Kidney (tissue), 22 donors: ENCODE measurements at places on chromosomes 12 and 14. TPM values are rescaled to one million over a fixed set of nuclear protein-coding genes. Genes with fewer than 3 reads are reported as not detected.

Gene MYH6
- 0.03 TPM for total RNA-seq

Gene VRTN
- total RNA-seq, result not detected

Gene MBD6
- total RNA-seq, result 118 TPM

Gene LIN52
- 8.5 TPM for total RNA-seq

Gene SLC38A4
- 0.66 TPM for total RNA-seq

Gene TAS2R9
- not detected for total RNA-seq

GRCh38 chr12:67674417-67674816 lies 25.9 kb downstream of the DYRK2 start:
- no peak for DNase-seq
- H3K36me3 ChIP-seq, result no peaks in the 10 kb centered on the region
- no peak overlapping the region for H3K27ac ChIP-seq
- no peaks in the 10 kb centered on the region for H3K4me1 ChIP-seq
- no peaks in the 10 kb centered on the region for H3K27me3 ChIP-seq

GRCh38 chr14:89351516-89352404 lies 65.3 kb downstream of the FOXN3 start:
- no peak overlapping the region for H3K4me3 ChIP-seq
- DNase-seq, result no peak
- H3K36me3 ChIP-seq, result no peaks in the 10 kb centered on the region
- peaks cover 6% of the 10 kb centered on the region for H3K4me1 ChIP-seq

DNA sequence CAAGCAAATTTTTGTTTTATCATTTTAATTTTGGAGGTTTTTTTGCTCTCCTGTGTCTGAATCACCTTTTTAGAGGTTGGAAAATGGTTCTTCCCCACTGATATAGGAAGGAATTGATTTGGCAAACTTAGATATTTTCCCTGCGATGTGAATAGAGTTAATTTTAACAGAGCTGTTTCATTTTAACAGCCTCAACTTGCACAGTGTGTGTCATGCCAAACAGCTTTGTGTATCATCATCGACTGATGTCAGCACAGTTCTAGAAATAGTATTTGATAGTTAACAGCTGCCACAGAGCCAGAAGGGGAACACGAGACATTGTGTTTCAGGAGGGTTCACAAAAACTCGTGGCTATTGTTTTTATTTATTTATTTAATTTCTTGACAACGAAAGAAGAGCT lies 243.1 kb upstream of the FOXN3 start:
- H3K27me3 ChIP-seq, result no peaks in the 10 kb centered on the region
- no peaks in the 10 kb centered on the region for H3K4me1 ChIP-seq
- no peak overlapping the region for H3K27ac ChIP-seq

GRCh38 chr14:98368221-98368620 lies 903.8 kb downstream of the BCL11B start:
- no peaks in the 10 kb centered on the region for H3K27me3 ChIP-seq
- DNase-seq, result no peak
- no peak overlapping the region for H3K4me3 ChIP-seq
- no peaks in the 10 kb centered on the region for H3K36me3 ChIP-seq
- no peaks in the 10 kb centered on the region for H3K4me1 ChIP-seq

GRCh38 chr12:5442251-5443006 lies 10.5 kb downstream of the NTF3 start:
- no peak for DNase-seq
- no peak overlapping the region for H3K27ac ChIP-seq
- no peak overlapping the region for H3K4me3 ChIP-seq
- H3K27me3 ChIP-seq, result no peaks in the 10 kb centered on the region

DNA sequence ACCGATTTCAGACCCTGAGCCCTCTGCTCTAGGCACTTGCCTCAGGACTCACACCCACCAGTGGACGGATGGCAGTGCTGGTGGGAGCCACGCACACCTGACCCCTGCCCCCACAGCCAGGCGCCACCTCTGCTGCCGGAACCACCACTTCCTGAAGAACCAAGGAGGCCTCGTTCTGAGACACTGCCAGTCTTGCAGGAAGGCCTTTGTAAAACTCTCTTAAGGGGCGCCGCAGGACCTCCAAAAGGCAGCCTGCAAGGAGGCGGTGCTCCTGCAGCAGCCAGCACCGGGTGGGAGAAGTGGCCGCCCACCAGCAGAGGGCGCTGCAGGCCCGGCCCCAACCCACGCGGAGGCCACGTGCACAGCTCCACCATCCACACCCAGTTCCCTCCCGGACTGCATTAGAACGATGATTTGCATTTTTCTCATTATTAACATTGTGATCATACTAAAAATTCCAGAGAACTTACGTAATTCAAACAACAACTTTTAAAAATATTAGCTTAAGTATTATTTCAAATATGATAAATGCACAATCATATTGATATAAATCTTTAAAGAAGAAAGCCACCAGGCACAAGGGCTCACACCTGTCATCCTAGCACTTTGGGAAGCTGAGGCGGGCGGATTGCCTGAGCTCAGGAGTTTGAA lies 12.8 kb downstream of the STX2 start:
- H3K36me3 ChIP-seq, result peaks cover 3% of the 10 kb centered on the region
- no peak overlapping the region for H3K27ac ChIP-seq
- peak; percentile 21 for DNase-seq
- H3K4me3 ChIP-seq, result no peak overlapping the region

DNA sequence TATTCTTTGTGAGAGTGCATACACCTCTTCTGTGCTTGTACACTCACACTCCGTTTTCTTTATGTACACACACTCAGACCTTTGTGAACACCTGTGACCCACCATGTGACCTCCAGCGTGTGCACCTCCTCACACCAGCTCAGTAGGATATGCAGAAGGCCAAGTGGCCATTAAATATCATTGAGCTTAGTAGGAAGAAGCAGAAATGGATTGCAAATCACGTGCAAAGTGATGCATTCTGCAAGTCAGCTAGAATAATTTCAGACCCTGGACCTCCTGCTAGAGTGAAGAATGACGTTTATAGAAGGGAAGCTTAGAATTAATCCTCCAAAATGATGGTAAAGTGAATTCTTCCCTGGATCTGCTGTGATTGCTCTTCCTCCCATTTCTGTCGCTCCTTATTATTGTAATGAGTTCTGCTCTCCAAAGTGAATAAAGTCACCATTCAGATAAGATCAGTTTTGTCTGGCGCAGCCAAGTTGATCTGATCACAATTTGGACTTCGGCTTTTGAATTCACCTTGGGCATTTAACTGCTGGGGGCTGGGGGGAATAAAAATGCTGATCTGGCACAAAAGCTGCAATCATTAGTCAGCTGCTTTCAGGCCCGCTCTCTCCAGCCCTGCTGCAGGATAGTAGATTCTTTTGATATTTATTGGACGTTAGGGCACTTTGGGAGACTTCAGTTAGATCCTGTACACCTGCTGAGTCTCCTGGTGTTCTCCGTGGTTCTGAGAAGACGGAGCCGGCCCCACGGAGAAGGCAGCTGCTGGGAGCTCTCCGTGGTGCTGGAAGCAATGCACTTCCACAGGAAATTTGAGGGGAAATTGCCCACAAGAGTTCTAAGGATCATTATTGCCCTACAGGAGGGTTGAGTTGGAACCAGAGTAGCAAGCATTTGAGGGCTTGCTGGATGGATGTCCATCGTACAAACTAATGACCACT lies 12.4 kb upstream of the NRXN3 start:
- H3K4me3 ChIP-seq, result no peak overlapping the region
- H3K27ac ChIP-seq, result no peak overlapping the region
- no peaks in the 10 kb centered on the region for H3K36me3 ChIP-seq
- peak; percentile 76 for DNase-seq
- no peaks in the 10 kb centered on the region for H3K4me1 ChIP-seq

GRCh38 chr12:29547864-29548263 lies 50.4 kb upstream of the OVCH1 start:
- no peaks in the 10 kb centered on the region for H3K27me3 ChIP-seq
- H3K4me3 ChIP-seq, result no peak overlapping the region
- H3K36me3 ChIP-seq, result no peaks in the 10 kb centered on the region
- H3K27ac ChIP-seq, result no peak overlapping the region
- no peak for DNase-seq
- H3K4me1 ChIP-seq, result no peaks in the 10 kb centered on the region

DNA sequence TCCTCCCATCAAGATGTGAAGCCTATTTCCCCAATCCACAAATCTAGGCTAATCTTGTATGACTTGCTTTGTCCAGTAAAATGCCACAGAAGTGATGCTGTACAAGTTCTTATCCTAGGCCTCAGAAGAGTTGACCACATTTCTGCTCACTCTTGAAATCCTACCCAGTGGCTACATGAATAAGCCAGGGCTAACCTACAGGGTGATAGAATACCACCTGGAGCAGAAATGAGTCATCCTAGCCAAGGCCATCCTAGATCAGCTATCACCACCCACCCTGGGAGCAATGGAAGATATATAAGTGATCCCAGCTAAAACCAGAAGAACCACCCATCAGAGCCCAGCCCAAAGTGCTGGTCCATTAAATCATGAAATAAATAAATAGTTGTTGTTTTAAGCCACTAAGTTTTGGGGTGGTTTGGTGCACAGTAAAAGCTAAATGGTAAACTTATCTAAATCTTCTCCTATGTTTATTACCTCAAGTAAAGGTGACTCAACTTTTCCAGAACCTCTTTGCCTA lies 105.1 kb downstream of the RPS29 start:
- H3K4me1 ChIP-seq, result no peaks in the 10 kb centered on the region
- no peak overlapping the region for H3K4me3 ChIP-seq
- no peaks in the 10 kb centered on the region for H3K36me3 ChIP-seq
- no peak overlapping the region for H3K27ac ChIP-seq
- H3K27me3 ChIP-seq, result no peaks in the 10 kb centered on the region
- no peak for DNase-seq

DNA sequence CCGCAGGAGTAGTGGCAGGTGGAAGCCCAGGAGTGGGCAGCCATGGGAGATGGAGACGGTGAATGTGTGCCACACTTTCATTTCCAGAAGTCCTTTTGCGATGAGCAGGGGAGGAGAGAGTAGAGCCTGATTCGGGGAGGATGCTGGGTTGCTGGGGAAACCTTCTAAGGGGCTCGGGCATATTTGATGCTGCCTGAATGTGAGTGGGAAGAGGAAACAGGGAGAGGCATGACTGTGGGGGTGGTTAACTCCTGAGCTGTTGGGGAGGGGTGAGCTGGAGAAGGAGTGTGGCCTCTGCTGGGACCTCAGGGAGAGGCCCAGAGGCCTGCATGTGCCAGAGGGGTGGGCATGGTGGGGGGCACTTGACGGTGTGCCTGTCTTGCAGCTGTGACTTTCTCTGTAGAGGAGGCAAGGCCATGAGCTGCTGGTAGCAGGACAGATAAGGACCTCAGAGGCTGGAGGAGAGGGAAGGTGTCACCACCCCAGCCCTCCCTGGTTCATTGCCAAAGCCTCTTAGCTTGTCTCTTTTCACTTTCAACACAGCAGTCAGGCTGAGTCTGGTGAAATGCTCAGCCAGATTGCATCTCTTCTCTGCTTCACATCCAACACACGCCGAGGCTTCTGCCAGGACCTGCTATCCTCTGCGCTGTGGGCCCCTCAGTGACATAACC lies 11.4 kb downstream of the GLT1D1 start:
- no peaks in the 10 kb centered on the region for H3K36me3 ChIP-seq
- DNase-seq, result no peak
- H3K27ac ChIP-seq, result no peak overlapping the region
- H3K4me1 ChIP-seq, result no peaks in the 10 kb centered on the region
- no peaks in the 10 kb centered on the region for H3K27me3 ChIP-seq
